Uterus (tissue), 4 donors: ENCODE measurements at places on chromosomes 1 and 21. TPM values are rescaled to one million over a fixed set of nuclear protein-coding genes. Genes with fewer than 3 reads are reported as not detected.

DNA sequence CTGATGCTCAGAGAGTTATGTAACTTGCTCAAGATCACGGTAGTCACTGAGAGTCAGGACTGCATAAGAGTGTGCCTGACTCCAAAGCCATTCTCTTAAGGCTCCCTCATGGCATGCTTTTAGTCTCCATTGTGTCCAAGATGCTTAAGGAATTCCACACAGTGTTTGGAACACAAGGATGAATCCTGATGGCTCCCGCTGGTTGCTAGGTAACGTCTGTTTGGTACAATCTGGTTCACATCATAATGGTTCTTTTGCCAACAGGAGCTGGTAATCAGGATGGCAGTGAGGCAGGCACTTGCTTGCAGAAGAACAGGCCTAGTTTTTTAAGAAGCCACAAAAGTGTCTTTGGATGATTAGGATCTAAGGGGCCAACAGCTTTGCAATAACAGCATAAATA, 436.5 kb upstream of the DAB1 start:
- H3K27me3 ChIP-seq: no peaks in the 10 kb centered on the region
- H3K36me3 ChIP-seq: no peaks in the 10 kb centered on the region
- DNase-seq: no peak
- no peak overlapping the region for H3K27ac ChIP-seq
- H3K4me1 ChIP-seq: no peaks in the 10 kb centered on the region

The SLC1A7 gene
- total RNA-seq: not detected

The CHRM3 gene
- 8.3 TPM for total RNA-seq

The PPT1 gene
- total RNA-seq: 123 TPM

DNA sequence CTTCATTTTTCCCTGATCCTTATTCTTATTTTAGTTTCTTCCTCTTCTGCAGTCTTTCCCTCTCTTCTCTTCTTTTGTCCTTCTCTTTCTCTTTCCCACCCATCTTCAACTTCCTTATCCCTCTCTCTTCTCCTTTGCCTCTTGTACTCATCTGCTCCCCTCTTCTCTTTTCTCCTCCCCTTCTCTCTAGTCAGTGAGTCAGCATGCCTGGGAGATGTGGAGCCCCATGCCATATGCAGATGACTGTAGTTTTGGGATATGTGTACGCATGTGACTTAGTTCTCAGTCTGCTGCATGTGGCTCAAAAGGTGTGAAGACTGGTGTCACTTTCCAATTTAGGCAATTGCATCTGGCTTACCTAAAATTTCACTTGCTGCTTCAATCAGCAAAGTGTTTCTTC, 10.4 kb downstream of the DNAJC6 start:
- H3K36me3 ChIP-seq: no peaks in the 10 kb centered on the region
- no peak overlapping the region for H3K27ac ChIP-seq
- no peak for DNase-seq
- H3K27me3 ChIP-seq: no peaks in the 10 kb centered on the region

The AMY1B gene
- 1.1 TPM for total RNA-seq

DNA sequence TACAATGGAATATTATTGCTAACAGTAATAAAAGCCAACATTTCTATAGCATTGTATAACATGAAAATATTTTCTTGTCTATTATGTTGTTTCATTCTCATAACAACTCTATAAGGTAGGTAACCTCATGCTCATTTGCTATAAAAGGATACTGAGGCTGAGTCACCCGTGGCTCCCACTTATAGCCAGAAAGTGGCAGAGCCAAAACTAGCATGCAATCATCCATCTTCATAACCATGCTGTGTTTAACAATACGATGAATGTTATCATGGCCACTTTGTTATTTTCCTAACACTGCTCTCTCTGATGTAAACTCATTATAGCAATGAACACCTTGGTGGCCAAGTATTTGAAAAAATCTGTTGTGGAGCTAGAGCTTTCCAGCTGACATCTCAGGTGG, 80.8 kb upstream of the JUN start:
- H3K36me3 ChIP-seq: no peaks in the 10 kb centered on the region
- no peak overlapping the region for H3K4me3 ChIP-seq
- H3K27ac ChIP-seq: no peak overlapping the region
- H3K27me3 ChIP-seq: no peaks in the 10 kb centered on the region
- no peak for DNase-seq

DNA sequence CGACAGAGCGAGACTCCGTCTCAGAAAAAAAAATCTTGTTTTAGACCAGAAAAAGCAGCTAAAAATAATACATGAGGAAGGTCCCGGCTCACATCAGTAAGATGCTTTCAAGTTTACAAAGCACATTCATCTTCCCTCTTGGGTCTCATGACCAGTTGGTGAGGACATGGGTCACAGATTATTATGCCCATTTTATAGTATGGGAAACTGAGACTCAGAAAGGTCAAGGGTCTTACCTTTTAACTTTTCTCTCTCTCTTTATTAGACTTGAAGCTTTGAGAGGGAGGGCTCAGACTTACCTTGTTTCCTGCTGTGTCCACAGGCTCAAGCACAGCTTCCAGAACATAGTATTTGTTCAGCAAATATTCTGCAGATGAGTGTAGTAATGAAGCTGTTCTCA, 13.2 kb upstream of the RCC2 start:
- H3K27me3 ChIP-seq: no peaks in the 10 kb centered on the region
- no peak overlapping the region for H3K27ac ChIP-seq
- H3K4me3 ChIP-seq: no peak overlapping the region
- H3K36me3 ChIP-seq: no peaks in the 10 kb centered on the region
- H3K4me1 ChIP-seq: no peaks in the 10 kb centered on the region

DNA sequence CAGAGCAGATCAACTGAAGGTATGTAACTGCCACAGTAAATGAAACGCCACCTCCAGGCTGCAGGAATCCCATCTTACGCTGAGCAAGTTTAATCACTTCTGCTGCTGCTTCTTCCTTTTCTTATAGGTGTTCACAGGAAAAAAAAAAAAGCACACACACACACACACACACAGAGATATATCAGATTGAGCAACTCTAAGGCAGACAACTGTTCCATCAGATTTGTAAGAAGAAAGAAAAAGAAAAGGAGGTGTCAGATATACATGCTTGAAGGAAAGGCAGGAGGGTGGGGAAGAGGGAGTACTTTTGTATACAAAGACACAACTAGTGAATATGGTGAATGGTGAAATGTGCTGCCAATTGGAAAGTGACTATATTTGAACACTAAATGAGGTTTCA, 28.6 kb downstream of the DSTYK start:
- DNase-seq: no peak
- no peaks in the 10 kb centered on the region for H3K36me3 ChIP-seq
- no peak overlapping the region for H3K4me3 ChIP-seq
- H3K27ac ChIP-seq: no peak overlapping the region

The C1orf115 gene
- total RNA-seq: 15.0 TPM

The PGBD2 gene
- 13.5 TPM for total RNA-seq

The HCRTR1 gene
- not detected for total RNA-seq

DNA sequence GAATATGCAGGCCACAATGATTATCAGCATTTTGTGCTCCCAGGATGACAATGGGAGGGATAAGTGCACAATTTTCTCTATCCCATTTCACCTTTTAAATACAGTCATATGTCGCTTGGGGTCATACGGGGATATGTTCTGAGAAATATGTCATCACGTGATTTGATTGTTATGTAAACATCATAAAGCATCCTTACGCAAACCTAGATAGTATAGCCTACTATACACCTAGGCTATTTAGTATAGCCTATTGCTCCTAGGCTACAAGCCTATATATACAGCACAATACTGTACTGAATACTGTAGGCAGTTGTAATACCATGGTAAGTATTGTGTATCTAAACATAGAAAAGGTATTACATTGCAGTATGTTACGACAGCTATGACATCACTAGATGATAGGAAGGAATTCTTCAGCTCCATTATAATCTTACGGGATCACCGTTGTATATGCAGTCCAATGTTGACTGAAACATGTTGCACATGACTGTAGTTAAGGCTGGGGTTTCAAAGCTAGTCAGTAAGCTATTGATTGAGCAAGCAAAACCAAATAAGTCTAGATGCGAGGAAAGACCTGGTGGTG, 18.9 kb downstream of the RUSC1 start:
- no peaks in the 10 kb centered on the region for H3K4me1 ChIP-seq
- no peak overlapping the region for H3K27ac ChIP-seq
- no peaks in the 10 kb centered on the region for H3K27me3 ChIP-seq
- DNase-seq: no peak
- H3K36me3 ChIP-seq: no peaks in the 10 kb centered on the region
- H3K4me3 ChIP-seq: no peak overlapping the region

GRCh38 chr1:243926299-243926698, 76.3 kb upstream of the AKT3 start:
- H3K27ac ChIP-seq: no peak overlapping the region
- H3K4me1 ChIP-seq: no peaks in the 10 kb centered on the region
- no peak for DNase-seq

The ETV3L gene
- not detected for total RNA-seq

DNA sequence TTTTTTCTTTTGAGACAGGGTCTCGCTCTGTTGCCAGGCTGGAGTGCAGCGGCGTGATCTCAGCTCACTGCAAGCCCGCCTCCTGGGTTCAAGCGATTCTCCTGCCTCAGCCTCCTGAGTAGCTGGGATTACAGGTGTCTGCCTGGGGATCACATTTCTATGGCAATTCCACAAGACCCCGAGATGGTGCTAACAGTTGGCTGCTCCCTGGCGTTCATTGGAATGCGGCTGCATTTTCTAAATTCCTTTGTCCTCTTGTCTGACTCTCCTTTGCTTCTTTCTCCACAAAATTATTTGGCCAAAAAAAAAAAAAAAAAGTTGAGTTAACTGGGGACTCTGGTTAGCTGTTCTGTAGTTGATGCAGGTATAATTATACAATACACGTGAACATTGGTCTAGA, 176.4 kb downstream of the ETS2 start:
- no peak for DNase-seq
- no peak overlapping the region for H3K4me3 ChIP-seq
- no peak overlapping the region for H3K27ac ChIP-seq
- H3K36me3 ChIP-seq: no peaks in the 10 kb centered on the region
- H3K4me1 ChIP-seq: peaks cover 4% of the 10 kb centered on the region

- no peaks in the 10 kb centered on the region for H3K27me3 ChIP-seq
- H3K36me3 ChIP-seq: no peaks in the 10 kb centered on the region
- H3K4me3 ChIP-seq: no peak overlapping the region
Measured at GRCh38 chr1:244318512-244318911, 133.2 kb downstream of the ADSS2 start.

GRCh38 chr1:107124694-107125093, 16.1 kb upstream of the NTNG1 start:
- H3K27ac ChIP-seq: no peak overlapping the region
- no peak for DNase-seq
- H3K36me3 ChIP-seq: no peaks in the 10 kb centered on the region
- no peak overlapping the region for H3K4me3 ChIP-seq

The FAM131C gene
- total RNA-seq: 0.28 TPM

GRCh38 chr1:53255031-53255430, 16.7 kb upstream of the MAGOH start:
- no peak for DNase-seq
- no peaks in the 10 kb centered on the region for H3K27me3 ChIP-seq
- no peaks in the 10 kb centered on the region for H3K4me1 ChIP-seq
- H3K27ac ChIP-seq: no peak overlapping the region

The LCE6A gene
- total RNA-seq: not detected

The CDK11A gene
- total RNA-seq: 1.8 TPM

- peak; percentile 64 for DNase-seq
- no peaks in the 10 kb centered on the region for H3K27me3 ChIP-seq
- no peaks in the 10 kb centered on the region for H3K4me1 ChIP-seq
- H3K4me3 ChIP-seq: no peak overlapping the region
- H3K27ac ChIP-seq: no peak overlapping the region
Measured at GRCh38 chr21:43611598-43612369, 47.5 kb downstream of the HSF2BP start.

DNA sequence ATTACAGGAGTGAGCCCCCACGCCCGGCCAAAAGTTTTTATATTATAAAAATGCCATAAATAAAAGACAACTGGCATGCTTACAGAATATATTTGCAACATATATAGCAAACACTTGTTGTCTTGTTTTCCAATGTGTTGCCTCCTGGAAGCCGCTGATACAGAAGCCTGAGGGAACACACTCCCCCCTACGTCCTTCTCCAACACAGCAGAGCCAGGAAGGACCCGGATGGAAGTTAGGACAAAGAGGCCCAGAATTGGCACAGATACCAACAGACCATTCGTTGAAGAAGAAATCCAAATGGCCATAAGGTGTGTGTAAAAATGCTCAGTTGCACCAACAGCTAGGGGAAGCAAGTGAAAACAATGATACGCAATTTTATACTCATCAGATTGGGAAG, 1.3 kb upstream of the PLA2G5 start:
- no peak for DNase-seq
- no peaks in the 10 kb centered on the region for H3K4me1 ChIP-seq
- H3K4me3 ChIP-seq: no peak overlapping the region
- no peak overlapping the region for H3K27ac ChIP-seq
- H3K36me3 ChIP-seq: no peaks in the 10 kb centered on the region

The KIF14 gene
- total RNA-seq: under 0.01 TPM

DNA sequence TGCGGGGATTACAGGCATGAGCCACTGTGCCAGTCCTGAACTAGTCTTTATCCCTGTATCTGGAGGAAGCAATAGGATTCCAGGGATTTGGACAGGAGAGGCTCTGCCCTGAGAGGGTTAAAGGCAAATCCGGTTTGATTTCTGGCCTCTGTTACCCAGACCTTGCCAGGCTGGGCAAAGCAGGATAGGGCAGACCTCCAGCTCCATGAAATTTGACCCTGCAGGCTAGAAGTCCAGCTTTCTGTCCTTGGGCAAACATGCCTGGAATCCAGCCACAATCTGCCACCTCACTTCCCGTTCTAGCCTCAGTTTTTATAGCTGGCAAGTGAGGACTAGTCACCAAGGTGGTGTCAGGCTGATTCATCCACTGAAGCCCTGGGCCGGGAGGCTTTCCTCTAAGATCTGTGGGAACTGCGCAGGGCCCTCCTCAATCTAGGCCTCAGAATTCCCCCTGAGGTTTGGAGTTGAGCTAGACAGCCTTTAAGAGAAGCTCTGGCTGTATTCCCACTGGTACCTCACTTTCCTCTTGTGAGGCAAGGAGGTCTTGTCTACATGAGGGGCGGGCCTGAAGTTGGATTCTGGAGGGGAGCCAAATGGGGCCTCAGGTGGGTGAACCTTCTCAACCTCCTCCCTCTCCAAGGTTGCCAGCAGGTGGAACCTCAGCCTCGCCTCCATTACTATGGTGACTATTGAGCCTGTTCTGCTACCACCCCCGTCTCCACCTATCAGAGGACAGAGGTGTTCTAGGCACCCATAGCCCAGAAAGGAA, 7.0 kb upstream of the P3R3URF start:
- no peaks in the 10 kb centered on the region for H3K4me1 ChIP-seq
- H3K27me3 ChIP-seq: no peaks in the 10 kb centered on the region
- no peaks in the 10 kb centered on the region for H3K36me3 ChIP-seq
